ENCODE measurements at places on chromosomes 7 and 10.

- DNase-seq: no peak
Measured at GRCh38 chr7:45163692-45164052, 6.1 kb downstream of the RAMP3 start.

- DNase-seq: no peak
Measured at GRCh38 chr7:154566877-154567276, 436.0 kb downstream of the PAXIP1 start.

DNA sequence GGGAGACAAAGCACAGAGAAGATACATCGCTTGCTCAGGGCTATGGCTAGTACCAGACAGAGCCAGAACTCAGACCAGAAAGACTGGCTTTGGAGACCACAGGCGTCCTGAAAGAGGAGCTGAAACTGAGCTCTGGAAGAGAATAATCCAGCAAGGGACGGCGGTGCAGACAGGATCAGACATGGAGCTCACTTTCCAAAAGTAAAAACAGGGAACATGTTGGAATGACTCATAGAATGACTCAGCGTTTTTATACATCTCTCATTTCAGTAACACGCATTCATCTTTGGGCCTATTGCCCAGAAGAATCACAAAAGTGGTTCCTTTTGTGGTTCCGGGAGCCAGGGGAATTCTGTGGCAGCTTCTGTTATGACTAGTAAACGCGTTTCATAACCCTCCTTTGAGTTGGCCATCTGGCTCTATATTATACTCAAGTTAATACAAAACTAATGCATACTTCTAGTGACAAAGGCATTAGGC lies 37.2 kb downstream of the PLEKHS1 start:
- no peak for DNase-seq

DNA sequence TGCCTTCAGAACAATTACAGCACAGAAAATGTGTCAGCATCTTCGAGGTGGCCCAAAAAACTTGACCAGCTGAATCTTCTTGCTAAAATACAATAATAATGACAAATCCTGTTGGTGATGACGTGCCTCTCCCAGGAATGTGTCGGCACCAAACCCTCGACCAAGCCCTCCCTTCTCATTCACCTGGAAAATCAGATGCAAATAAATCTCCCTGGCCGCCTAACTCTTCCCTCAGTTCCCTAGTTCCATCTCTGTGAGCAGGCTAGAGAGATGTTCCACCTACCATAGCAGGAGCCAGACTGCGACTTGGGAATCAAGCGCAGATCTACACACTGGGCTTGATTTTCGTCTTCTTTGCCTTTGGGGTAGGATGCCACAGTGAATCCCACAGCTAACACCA lies 4.1 kb downstream of the PRSS1 start:
- no peak for DNase-seq

DNA sequence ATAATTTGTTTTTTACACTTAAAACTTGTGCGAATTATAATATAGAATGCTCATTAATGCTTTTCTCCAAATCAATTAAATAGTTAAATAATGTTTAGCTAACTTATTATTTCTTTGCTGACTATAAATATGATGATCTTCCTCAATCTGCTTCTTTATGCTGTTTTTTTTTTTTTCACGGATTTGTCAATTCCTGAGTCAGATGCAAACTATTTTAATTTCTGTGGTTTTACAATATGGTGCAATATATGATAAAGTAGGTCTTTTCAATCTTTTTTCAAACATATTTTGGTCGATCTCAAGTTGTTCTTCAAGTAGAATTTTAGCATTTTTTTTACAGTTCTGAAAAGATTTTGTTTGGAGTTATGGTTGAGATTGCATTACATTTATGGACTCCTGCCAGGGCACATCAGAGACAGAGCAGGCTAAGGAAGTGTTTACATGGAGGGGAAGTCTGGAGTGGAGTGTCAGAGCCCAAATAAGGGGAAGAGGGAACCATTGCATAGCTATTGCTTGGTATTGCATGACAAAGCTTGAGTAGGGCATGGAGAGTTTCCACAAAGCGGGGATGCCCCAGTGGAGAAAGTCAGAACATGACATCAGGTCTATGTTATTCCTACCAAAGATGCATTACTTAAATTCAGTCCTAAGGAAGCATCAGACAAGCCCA lies 204.4 kb downstream of the OTUD1 start:
- no peak for DNase-seq

- no peak for DNase-seq
Measured at GRCh38 chr10:28669227-28670173, 7.8 kb upstream of the BAMBI start.

DNA sequence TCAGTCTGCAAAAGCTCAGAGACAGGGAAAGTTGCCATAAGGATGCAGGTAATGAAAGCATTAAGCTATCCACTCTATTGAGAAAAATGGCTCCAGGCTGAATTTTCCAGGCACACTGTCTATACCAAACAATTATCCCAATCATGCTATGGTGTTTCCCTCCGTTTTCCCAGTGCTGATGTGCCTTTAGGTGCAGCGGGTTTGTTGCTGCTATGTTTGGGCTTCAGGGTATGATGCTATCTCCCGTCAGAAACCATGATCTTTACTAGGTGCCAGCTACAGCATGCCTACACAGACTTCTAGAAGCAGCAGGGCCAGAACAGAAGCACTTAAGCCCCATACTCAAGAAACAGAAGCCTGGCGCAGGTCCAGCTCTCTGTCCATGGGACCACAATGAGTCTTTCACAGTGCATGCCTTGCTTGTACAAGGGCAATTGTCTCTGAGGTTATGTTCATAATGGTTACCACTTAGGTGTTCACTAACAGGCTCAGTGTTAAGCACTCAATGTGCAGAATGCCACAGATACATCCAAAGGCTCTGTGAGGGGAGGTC lies 19.4 kb downstream of the STEAP1B start:
- DNase-seq: no peak

GRCh38 chr7:109864230-109864629 lies 1226.7 kb upstream of the LRRN3 start:
- no peak for DNase-seq

GRCh38 chr7:8831376-8831775 lies 398.0 kb downstream of the NXPH1 start:
- no peak for DNase-seq

DNA sequence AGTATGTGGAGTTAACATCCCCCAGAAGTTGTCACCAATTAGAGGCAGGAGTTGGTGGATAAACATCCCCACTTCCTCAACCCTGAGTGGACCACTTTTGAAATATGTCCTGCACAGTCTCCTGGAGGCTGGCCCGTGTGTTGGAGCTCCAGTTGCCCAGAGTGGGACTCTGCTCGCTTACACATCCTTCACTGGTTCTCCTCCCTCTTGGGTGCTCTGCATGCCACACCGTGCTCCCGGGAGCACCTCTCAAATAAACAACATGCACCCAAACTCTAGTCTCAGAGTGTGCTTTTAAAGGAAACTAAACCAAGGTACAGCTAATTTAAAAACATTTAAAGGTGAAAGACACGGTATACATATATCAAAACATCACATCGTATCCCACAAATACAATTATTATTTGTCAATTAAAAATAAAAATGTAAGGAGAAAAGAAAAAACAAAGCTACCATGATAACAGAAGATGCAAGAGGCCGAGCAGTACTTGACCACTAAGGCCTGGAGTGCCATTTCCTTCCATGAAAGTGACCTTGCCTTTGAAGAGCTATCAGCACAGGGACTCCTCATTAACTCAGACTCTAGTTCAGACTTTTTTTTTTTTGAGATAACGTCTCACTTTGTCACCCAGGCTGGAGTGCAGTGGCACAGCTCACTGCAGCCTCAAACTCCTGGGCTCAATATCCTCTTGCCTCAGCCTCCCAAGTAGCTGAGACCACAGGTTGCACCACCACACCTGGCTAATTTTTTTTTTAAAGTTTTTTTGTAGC lies 47.8 kb upstream of the SAMD8 start:
- DNase-seq: no peak

- DNase-seq: no peak
Measured at GRCh38 chr10:119616882-119617570, 20.3 kb upstream of the TIAL1 start.

- DNase-seq: no peak
Measured at GRCh38 chr10:118210276-118210675, 131.8 kb downstream of the FAM204A start.
